ENCODE measurements at places on chromosomes 16 and 17.
A peak's percentile ranks its signal among the peaks of the same experiment; 100 is the strongest.

- H3K4me1 ChIP-seq = no peaks in the 10 kb centered on the region
- DNase-seq = no peak
- H3K27me3 ChIP-seq = peaks cover 6% of the 10 kb centered on the region
- no peak overlapping the region for H3K4me3 ChIP-seq
- H3K36me3 ChIP-seq = no peaks in the 10 kb centered on the region
Measured at GRCh38 chr17:6177941-6178694, 107.9 kb downstream of the WSCD1 start.

GRCh38 chr17:50056217-50056960 lies 479 bp downstream of the ITGA3 start:
- peak; percentile 52 for DNase-seq
- H3K27ac ChIP-seq = peak overlapping the region; percentile 29
- H3K4me1 ChIP-seq = peaks cover 56% of the 10 kb centered on the region
- no peaks in the 10 kb centered on the region for H3K27me3 ChIP-seq
- H3K36me3 ChIP-seq = peaks cover 2% of the 10 kb centered on the region

GRCh38 chr16:86876499-86876898 lies 298.1 kb downstream of the FOXL1 start:
- H3K4me1 ChIP-seq = no peaks in the 10 kb centered on the region
- H3K36me3 ChIP-seq = no peaks in the 10 kb centered on the region
- no peak overlapping the region for H3K4me3 ChIP-seq

- no peak overlapping the region for H3K27ac ChIP-seq
- no peaks in the 10 kb centered on the region for H3K36me3 ChIP-seq
- H3K4me1 ChIP-seq = no peaks in the 10 kb centered on the region
- no peak for DNase-seq
Measured at GRCh38 chr16:19785512-19786130, 67.5 kb downstream of the IQCK start.
